ENCODE measurements at places on chromosomes 4 and X.

DNA sequence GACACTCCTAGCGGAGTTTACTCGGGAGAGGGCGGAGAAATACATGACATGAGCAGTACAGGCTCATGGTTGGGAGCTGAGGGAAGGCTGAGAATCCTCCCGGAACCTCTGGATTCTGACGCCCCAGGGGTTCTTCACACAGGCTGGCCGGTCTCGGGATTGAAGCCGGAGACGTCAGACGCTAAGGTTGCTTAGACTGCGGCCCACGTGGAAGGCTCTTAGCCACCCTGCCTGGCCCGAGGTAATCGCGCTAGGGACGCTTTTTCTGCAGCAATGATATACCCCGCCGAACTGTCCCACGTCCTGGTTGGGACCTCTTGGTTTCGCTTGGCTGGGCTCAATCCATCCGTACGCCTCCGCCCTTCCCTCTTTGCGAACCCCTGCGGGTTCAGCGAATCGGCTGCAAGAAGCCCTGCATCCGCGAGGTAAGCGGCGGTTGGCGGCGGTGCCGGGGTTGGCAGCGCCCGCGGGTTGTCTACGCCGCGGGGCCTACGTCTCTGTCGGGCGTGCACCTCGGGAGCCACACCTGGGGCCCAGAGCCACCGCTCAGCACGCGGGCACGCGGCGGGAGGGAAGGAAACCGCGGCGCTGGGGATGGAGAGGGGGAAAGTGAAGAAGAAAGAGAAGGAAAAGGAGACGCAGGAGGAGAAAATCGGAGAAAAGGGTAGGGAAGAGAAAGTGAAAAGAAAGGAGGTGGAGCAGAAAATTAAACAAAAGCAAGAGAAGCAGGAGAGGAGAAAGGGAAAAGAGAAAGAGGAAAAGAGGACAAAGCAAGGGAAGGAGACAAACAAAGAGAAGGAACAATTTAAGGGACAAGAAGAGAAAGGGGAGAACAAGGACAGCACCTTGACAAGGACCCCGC lies at the start of gene ARL9:
TSS of gene ARL9 (plus strand) at position 523 of the 862 bp plus-strand sequence. CDS start at position 595, 72 bp downstream.
- peak; percentile 55 for DNase-seq

GRCh38 chrX:39875834-39876628 lies 221.7 kb downstream of the BCOR start:
- DNase-seq, result no peak

- peak; percentile 7 for DNase-seq
Measured at GRCh38 chrX:24025741-24026403, 1.1 kb downstream of the KLHL15 start.

DNA sequence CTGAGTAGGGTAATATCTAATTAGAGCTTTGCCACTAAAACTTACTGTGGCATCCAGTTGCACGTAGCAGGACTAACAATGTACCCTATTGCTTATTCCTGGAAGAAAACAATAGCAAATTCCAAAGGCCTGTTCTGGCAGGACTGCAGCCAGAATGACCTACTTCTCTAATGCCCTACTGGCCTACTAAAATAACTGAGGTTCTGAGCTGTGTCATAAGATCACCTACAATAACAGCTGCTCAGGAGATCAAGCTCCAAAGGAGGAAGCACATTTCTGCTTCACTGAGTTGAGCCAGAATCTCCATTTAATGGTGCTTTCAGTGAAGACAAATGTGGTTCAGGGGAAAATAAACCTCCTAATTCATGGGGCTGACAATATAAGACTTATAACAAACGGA lies 42.2 kb upstream of the CXCL8 start:
- DNase-seq, result no peak

DNA sequence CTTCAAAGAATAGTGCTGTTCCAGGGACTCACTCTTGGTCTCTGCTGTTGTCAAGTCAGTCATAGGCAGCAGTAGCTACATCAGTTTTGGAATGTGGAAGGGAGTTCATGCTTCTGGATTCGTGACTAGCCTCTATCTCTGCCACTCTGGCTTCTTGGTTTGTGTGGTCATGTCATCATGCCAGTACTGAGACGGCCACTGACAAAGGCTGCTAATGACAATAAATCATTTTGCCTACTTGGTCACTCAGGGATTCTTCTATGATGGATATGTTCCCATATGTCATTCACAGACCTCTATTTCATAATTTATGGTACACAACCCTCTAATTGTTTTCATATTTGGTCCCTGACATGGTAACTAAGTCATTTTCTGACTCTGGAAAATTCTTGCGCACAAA lies 450.8 kb upstream of the BOD1L1 start:
- no peak for DNase-seq

GRCh38 chr4:156362581-156362980 lies 408.9 kb upstream of the CTSO start:
- no peak for DNase-seq

- DNase-seq, result no peak
Measured at GRCh38 chr4:122710434-122711308, 21.8 kb upstream of the BBS12 start.

DNA sequence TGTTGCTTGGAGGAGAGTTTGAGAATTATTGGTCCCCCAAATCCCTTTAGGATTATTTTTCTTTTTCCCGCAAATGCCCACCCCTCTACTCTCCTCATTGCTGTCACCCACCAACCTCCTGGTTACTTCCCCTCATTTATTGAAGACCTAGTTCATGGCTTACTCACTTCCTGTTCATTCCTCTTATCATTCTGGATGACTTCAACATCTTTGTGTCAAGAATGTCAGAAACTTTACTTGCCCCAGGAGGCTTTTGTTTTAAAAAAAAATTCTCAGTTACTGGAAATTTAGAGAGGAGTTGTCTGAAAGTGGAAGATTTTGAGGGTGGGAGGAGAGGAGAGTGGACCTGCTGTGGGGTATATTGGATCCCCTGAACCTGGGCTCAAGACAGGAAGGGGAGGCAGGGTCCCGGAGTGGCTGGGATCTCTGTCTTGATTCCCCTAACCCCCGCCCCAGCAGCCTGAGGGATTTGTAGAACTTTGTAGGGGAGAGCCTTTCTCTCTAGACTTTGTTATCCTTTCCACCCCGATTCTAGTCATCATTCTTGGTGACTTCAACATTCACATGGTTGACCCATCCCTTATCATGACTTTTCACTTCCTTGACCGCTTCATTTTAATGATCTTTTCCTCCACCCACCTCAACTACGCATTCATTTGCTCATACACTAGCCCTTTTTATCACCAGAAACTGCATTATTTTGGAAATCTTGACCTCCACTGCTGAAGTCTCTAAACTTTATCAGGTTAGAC lies 69.9 kb upstream of the ESX1 start:
- no peak for DNase-seq

- peak; percentile 17 for DNase-seq
Measured at GRCh38 chrX:46574774-46575381, 1.3 kb downstream of the CHST7 start.

- no peak for DNase-seq
Measured at GRCh38 chrX:143664302-143664701, 28.4 kb upstream of the SLITRK4 start.

DNA sequence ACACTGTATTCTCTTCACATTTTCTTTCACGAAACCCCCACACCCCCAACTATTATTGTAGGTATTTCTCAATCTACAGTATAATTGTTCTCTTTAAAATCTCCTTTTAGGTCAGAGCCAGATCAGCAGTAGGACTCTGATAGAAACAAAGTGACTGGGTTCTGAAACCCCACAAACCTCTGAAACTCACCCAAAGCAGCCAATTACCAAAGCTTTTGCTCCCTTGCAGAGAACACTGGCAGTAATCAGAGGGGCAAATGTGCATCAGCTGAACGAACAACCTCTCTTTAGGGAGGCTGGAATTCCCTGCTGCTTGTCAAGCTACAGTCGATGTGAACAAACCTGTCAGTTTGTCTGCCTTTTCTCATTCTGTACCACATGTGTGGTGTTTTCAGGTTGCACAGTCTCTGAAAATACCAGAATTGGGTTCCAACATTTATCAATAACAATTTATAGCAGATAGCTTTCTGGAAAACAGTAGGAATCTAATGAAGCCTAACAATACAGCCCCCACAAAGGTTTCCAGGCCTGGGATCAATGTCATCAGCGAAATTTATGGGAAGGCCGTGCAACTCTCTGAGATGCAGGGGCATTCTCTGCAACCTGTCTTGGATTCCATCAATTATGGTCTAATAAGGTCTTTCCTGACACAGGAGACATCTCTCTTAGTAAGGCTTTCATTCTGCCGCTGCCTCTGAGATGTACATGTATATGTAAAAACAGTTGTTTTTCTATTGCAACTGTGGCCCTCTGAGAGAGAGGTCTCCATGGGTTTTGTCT lies 395.9 kb downstream of the GPAT3 start:
- no peak for DNase-seq

GRCh38 chr4:140661550-140661949 lies 92.8 kb upstream of the UCP1 start:
- no peak for DNase-seq

DNA sequence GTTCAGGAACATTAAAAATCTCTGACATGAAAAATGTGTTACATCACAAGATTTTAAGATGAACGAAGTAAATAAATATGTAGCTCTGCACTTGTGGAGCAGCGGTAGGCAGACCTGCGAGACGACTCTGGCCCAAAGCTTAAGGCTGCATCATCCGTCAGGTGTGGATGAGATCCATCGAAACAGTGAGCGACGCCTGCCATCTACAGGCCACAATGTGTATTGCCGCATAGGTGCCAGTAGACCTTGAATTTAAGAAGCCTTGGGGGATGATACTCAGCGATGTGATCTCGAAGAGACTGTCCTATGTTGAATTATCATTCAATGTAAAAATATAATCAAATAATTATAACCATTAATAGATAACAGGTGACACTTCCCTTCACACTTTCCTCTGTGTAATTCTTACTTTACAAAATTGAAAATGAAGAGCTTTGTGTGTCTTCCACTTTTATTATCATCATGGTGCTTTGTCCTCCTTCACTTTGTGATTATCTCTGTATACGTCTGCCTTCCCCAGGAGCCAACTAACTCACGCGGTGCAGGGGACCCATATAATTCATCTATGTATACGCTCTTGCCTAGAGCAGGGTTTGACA lies 851.0 kb downstream of the RAB28 start:
- DNase-seq, result peak; percentile 57

DNA sequence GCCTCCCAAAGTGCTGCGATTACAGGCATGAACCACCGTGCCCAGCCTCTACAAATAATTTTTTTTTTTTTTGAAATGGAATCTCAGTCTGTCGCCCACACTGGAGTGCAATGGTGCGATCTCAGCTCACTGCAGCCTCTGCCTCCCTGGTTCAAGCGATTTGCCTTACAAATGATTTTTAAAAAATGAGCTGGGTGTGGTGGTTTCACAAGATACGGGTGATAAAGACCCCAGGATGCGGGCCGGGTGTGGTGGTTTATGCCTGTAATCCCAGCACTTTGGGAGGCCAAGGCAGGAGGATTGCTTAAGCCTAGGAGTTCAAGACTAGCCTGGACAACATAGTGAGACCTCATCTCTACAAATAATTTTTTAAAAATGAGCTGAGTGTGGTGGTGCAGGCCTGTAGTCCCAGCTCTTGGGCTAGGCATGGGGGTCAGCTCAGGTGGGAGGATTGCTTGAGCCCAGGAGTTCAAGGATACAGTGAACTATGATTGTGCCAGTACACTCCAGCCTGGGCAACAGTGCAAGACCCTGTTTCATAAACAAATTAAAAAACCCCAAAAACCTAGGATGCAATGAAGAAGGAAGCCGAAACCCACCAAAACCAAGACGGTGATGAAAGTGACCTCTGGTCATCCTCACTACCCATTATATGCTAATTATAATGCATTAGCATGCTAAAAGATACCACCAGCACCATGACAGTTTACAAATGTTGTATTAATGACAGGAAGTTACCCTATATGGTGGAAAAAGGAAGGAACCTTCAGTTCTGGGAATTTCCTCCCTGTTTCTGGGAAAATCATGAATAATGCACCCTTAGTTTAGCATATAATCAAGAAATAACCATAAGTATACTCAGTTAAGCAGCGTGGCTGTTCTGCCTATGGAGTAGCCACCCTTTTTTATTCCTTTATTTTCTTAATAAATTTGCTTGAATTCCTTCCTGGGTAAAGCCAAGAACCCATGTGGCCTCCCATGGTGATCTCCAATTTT lies 27.7 kb downstream of the PDGFRA start:
- no peak for DNase-seq
